A549 treated with GW870086 at 1 μM for 4 hours (cell line): ENCODE measurements at places on chromosomes 12 and 14. TPM values are rescaled to one million over a fixed set of nuclear protein-coding genes. Genes with fewer than 3 reads are reported as not detected.

The KRT72 gene
- not detected in 5 replicates for total RNA-seq

The AQP6 gene
- total RNA-seq: not detected in 5 replicates

The TMEM229B gene
- total RNA-seq: 0.09 to 0.50 TPM (median 0.21 TPM) in 5 replicates

The KRT3 gene
- 0.05 to 0.11 TPM (median 0.07 TPM) in 5 replicates for total RNA-seq

The TTC6 gene
- 0.18 to 0.75 TPM (median 0.50 TPM) in 4 of 5 replicates, not detected in the other for total RNA-seq

The NKX2-1 gene
- total RNA-seq: 0.05 to 0.10 TPM in 2 of 5 replicates, not detected in the others

The NID2 gene
- total RNA-seq: 13.3 to 22.6 TPM (median 18.7 TPM) in 5 replicates
